ENCODE measurements at places on chromosomes 2 and 18.

DNA sequence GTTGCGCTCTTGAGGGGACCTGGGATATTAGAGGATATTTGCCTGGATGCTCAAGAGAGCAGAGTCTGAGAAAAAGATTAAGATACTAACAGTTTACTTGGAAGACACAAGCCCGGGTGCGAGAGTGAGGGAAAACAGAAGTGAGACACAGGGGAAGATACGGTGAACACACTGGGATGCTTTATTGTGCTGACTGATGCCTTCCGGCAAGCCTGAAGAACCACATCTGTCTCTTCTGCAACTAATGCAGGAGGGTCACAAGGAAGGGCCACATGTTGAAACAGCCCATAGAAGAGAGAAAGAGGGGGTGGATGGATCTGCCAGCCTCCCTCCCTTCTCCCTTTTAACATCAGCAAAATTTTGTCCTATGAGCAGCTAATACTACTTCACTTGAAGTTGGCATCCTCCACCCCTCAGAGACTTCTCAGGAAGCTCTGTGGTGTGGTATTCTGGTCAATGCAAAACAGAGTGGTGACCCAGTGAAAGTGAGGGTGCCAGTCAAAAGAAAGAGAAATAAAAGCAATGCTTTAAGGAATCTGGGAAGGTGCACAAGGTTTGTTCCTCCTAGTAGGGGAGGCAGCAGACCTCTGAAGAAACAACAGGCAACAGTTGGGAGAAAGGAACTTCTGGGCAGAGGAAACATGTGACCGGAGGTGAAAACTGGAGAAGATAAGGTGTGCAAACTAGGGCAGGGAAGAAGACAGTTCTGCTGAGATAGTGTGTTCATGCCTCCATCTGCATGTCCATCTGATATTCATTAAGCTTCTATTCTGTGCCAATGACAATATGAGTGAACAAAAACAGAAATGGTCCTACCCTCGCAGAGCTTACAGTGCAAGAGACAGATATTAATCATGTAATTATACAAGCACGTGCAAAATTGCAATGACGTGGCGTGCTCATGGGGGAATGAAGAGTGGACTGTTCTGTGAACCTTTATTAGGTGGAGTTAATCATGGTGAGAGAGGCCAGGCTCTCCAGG, 107.1 kb downstream of the LYPD6B start:
- no peak for DNase-seq

GRCh38 chr2:173048897-173049661, 26.6 kb upstream of the MAP3K20 start:
- DNase-seq = no peak

DNA sequence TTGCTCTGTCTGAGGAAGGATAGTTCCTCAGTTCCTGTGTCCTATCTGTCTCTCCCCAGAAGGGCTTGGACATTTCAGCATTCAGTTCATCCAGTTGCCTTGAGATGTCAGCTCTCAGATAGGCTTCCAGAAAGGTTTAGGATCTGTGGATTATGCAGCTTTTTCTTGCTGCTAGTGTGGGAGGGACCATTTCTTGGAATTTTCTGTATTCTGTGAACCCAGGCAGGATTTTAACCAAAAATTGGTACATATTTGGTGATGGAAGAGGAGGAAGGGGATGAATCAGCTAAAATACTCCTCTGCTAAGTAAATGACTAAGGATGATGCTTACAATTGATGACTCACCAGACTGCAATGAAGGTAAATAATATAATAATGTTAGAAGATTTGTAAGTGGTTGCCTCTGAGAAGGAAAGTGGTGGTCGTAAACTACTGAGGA, 58.6 kb upstream of the DOCK10 start:
- DNase-seq = no peak

GRCh38 chr2:157160111-157160510, 97.4 kb upstream of the GALNT5 start:
- DNase-seq = no peak

GRCh38 chr18:53990485-53990884, 234.0 kb downstream of the MBD2 start:
- no peak for DNase-seq

DNA sequence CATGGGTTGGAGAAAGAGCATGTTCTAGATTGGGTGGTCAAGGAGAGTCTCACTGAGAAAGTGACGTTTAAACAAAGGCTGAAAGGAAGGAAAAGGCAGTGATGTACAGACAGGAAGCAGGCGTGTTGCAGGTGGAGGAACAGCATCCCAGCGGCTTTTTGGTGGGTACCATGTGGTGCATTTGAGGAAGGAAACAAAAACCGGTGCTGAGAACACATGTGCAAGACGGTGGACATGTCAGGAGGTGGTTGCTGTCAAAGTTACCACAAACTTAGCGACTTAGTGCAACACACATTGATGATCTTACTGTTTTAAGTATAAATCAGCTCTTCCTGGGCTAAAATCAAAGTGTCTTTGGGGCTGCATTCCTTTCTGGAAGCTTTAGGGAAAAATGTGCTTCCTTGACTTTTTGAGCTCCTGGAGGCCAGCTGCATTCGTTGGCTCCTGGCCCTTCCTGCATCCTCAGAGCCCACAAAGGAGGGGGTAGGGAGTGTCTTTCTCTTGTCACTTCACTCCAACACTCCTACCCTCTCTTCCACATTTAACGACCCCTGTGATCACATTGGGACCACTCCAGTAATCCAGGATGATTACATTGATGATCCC, 380.6 kb downstream of the FBXO15 start:
- no peak for DNase-seq

- no peak for DNase-seq
These were observed 68.6 kb upstream of the EPHA4 start for GRCh38 chr2:221640686-221641085.

DNA sequence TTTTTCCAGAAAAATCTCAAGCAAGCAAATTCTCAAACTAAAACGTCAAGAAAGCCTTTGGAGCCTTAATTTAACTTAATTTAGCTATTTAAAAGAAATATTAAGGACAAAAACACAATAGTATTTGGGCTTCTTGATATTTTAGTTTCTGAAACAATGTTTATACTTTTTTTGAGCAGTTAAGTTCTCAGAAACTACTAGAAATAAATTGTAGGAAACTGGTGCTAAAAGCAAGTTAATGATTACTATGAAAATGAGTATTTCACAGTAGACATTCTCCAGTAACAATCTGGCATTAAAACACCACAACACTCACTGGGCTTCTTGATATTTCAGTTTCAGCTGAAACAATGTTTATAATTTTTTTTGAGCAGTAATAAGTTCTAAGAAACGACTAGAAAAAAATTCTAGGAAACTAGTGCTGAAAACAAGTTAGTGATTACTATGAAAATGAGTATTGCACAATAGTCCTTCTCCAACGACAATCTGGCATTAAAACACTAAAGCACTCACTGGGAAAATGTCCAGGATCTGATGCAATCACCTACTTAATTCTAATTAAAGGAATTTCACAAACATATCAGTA, 45.1 kb downstream of the TRAK2 start:
- DNase-seq = no peak

- no peak for DNase-seq
These were observed 83.3 kb upstream of the ID2 start for GRCh38 chr2:8598295-8599165.

DNA sequence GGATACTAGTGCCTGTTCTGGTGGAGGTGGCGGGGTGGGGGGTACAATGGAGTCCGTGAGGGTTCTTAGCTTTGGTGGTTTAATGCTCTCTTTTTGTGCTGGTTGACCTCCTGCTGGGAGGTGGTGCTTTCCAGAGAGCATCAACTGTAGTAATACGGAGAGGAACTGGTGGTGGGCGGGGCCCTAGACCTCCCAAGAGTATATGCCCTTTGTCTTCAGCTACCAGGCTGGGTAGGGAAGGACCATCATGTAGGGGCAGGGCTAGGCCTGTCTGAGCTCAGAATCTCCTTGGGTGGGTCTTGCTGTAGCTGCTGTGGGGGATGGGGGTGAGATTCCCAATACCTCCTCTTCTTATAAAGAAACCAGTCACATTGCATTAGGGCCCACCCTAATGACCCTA, 27.1 kb downstream of the CAMKMT start:
- no peak for DNase-seq

GRCh38 chr2:118967124-118967880, 25.3 kb downstream of the MARCO start:
- no peak for DNase-seq

DNA sequence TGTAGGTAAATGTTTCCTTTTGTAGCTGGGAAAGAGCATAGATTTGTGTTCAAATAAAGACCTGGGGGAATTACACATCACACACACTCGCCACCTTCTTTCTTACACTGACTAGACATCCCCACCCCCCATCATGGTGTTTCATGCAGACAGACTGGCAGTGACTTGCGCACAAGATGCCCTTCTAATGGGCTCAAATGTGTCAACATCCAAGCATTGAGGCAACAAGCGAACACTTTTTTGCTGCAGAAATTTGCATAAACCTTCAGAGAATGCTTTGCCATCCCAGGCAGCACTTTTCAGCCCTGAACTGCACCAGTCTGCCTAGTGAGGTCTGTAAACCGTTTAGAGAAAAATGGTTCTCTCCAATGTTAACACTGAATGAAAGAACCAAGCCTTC, 4.5 kb downstream of the HOXD8 start:
- DNase-seq = no peak

DNA sequence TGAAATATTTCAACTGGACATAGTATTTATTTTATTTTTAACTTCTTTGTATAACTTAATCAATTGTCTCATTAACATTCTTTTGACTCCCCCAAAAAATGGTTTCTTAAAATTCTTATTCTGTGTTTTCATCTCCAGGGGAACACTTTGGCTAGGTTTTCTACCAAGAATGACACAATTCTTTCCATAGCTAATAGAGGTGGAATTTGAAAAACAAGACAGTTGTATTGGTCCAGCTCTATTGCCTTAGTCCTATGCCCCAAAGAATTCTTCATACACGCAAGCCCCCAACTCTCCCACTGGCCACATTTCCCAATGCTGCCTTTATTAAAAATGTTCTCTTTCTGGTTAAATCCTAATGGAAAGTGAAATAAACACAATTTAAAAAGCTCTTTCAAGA, 104.7 kb upstream of the PKDCC start:
- no peak for DNase-seq

GRCh38 chr2:150410809-150411208, 76.7 kb downstream of the RND3 start:
- DNase-seq = no peak

- peak; percentile 63 for DNase-seq
These were observed 286.7 kb upstream of the VRK2 start for GRCh38 chr2:57759822-57760300.

DNA sequence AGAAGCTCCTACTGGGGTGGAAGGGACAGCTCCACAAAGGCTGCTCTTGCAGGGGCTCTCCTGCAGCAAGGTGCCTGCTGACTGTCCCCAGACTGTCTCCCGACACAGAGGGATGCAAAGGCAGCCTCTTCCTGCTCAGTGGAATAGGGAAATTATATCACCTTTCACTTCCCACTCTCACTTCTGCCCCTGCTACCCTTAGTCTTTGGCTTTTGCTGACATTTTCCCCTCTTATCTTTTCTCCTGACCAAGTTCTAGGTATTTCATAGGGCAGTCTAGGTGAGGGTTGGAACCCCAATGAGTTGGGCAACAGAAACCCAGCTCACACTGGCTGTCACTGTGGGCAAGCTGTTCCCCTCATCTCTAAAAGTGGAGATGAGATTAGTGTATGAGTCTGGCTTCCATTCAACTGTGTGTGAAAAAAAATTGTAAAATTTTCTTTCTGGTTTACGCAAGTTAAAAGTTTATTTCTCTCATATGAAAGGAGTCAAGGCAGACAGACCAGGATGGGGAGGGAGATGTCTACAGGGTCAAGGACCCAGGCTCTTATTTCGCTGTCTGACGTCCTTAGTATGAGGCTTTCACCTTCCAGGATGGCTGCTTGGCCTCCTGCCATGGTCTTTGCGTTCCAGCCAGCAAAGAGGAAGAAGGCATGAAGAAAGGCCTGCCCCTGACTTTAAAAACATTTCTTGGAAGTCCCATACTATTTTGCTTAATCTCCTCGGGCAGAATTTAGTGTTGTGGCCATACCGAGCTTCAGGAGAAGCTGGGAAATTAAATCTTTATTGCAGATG, 7.5 kb upstream of the MOCOS start:
- no peak for DNase-seq

- no peak for DNase-seq
These were observed 25.7 kb downstream of the ADI1 start for GRCh38 chr2:3493615-3494007.

DNA sequence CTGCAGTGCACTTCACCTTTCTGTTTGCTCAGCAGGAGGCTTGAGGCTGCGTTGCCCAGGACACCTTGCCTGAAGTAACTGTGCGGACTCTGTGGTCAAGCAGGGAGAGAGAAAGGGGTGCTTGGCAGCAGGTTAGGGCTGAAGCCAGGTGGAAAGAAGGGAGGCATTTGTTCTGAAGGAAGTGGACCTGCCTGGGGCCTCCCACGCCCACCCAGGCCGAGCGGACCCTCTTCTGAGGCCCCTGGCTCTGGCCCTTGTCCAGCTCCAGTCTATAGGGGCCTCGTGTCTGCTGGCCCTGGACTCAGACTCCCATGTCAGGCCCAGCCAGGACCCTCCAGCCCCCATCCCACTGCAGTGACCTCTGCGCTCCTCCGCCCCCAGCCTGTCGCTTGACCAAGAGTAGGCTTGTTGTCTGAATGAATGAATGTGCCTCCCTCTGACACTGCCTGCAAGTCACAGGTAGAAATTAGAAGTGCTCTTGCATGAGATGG, 2.5 kb downstream of the SNED1 start:
- no peak for DNase-seq

- no peak for DNase-seq
These were observed 628 bp downstream of the GIGYF2 start for GRCh38 chr2:232697807-232698110.

DNA sequence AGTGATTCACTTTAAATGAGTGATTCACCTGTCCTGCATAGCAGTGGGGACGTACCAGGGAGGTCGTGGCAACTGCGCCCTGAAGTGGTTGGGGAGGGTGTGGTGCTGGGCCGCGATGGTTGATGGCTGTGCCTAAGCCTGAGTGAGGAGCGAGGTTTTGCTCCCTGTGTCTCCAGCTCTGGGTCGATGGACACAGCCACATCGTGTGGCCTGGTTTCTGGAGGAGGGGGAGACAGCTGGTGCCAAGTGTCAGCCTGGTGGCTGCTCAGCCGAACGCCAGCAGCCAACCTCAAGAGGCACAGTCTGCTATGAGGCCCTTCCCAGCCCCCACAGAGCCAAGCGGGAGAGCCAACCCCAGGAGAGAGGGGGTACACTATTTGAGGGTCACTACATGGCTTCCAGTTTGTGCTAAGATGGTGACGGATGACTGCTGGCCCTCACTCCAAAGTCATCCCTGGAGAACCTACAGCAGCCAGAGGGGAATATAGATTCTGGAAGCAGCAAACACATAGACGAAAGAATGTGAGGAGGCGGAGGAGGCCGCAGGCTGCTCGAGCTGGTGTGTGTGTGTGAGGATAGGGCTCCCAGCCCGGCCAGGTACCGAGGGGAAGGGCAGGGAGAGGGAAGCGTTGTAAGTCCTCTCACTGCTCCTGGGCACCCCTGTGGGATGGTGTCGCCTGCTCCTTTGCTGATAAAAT, 58.6 kb upstream of the OTOF start:
- DNase-seq = no peak

- DNase-seq = no peak
These were observed 1386.3 kb downstream of the SUCLG1 start for GRCh38 chr2:83072767-83073166.

DNA sequence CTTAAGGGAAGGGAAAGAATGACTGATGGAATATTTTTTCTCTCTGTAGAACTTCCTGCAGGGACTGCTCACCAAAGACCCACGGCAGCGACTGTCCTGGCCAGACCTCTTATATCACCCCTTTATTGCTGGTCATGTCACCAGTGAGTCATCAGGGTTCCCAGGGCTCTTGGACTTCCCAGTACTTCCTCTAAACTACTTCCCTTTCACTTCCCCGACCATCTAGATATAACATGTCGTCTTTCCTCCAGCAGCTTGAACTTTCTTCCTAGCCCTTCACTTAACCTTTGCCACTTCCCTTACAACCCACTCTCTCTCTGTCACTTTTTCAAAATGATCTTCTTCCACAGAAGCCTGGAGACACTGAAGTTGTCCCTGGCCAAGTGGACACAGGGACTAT, 7.2 kb downstream of the STK36 start:
- no peak for DNase-seq

Measured in activated T-cell treated with anti-CD3 and anti-CD28 coated beads for 4 hours (primary cell).